ENCODE measurements at places on chromosomes 7 and 10.

DNA sequence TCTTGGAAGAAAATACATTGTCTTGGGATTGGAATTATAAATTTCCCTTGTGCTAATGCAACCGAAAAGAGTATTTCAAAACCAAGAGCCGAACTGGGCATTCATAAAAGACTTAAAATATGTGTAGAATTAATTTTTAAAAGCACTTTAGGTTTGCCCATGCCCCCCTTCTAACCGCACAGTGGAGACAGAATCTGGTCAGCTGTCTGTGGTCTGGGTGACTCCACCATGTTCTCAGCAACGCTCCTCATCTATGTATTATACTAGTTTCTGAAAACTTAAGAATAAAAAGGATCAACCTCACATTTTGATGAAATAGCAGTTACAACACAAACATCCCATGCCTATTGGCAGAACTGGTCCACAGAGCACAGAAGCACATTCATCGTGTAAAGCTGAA, 192.6 kb upstream of the C7orf33 start:
- no peak for DNase-seq

DNA sequence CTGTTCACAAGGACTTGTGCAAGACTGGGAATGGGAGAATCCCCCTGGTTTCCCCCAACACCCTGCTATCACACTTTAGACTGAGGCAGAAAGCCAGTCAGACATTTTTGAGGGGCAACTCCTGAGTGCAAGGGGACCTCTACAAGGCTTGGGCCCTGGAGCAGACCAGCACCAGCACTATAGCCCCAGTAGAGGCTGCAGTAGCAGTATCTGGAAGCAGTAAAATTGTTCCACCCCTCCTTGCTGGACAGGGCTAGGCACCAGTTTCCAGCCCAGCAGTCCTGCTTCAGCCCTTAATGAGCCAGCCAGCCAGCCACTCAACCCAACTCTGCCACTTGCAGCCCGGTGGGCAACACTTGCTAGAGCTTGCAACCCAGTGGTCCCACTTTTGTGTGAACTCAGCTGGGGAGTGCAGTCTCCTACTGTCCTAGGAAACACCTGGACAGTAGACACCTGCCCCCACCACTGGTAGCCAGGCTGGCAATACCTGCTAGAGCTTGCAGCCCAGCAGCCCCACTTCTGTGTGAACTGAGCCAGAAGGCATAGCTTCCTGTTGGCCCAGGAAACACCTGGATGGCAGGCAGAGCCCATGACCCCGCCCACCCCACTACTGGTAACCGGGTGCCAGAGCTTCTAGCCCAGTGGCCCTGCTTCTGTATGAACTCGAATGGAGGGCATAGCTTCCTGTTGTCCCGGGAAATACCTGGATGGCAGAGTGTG, 65.0 kb downstream of the FBXL13 start:
- DNase-seq, result no peak

DNA sequence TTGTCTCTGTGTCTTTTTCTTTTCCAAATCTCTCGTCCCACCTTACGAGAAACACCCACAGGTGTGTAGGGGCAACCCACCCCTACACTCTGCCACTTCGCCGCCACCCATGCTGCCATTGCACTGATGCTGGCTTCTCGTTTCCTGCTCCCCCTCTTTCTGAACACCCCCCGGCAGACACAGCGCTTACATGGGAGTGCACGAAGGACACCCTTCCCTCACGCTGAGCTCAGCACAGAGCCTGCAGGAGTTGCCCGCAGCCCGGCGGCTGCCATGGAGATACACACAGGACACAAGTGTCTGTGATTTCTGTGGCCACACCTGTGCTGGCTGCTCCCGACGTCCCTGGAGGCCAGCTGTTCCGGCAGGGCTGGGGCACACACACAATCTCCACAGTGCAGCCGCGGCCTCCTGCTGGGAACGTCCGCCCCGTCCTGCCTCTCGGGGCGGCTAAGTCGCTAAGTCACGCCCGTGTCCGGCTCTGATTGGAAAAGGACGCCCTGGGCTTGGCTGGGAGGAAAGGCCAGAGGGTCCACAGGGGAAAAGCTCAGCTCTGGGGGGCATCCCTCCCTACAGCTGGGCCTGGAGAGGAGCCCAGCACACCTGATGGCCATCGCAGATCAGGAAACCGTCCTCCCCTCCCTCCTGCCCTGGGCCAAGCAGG, 349.8 kb downstream of the PTPRN2 start:
- no peak for DNase-seq

DNA sequence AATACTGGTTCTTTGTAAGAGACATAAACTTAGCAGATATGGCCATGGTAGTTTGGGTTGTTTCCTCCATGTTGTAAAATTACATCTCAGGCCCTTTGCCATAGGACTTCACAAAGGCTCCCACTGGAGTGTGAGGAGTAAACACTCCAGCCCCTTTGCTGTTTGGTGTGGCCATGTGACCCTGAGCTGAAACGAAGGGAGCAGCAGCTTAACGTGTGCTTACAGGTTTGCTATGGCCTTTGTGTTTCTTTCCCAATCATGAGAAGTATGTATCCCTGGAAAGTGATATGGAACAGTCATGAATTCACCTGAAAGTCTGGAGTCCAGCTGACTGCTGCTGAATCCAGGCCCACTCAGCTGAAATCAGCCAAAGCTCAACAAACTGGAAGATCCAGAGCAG, 23.8 kb upstream of the SFTPA1 start:
- no peak for DNase-seq

GRCh38 chr7:27689591-27690164, 27.0 kb upstream of the HIBADH start:
- DNase-seq, result no peak

All from RCC 7860 (cell line).